ENCODE measurements at places on chromosomes 3 and 15.

GRCh38 chr3:187172929-187173328, 24.4 kb upstream of the RTP1 start:
- no peak for DNase-seq

DNA sequence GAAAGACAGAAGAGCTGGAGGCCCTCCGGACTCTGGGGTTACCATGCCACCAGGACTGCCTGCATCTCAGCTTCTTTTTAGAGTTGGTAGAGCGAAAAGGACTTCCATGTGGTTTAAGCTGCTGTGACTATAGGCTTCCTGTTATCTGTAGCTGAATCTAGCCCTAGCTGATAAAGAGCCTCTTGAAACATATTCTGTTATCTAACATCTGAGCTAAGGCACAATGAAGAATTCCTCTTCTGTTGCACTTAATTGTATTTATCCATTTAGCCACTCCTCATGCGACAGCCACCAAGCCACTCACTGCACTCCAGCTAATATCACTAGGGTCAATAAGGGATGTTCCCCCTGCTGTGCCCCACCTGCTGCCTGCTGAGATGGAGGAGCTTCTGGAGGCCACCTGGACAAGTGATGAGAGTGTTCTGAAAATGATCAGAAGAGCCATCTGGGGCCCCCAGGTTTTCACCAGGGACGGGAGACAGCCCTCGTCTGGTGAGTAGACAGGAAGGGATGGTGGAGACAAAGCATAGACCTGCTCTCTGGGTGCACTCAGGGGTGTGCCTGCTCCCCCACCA, 94.6 kb upstream of the PLXNA1 start:
- DNase-seq: no peak

DNA sequence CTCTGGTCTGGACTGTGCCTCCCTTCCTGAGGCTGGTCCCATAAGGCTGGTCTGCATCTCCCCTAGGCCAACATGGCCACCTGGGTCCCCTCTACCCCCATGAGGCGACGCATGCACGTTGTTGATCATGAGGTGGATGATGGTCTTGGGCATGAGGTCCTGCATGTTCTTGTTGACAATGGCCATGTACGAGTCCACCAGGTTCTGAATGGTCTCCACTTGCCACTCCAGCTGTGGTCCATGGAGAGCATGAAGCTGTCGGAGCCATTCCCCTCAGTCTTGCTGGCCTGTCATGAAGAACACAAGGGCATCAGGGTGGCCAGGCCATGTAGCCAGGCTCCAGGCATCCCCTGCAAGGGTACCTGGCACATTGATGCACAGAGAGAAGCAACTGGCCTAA, 27.1 kb upstream of the CSPG4 start:
- no peak for DNase-seq

DNA sequence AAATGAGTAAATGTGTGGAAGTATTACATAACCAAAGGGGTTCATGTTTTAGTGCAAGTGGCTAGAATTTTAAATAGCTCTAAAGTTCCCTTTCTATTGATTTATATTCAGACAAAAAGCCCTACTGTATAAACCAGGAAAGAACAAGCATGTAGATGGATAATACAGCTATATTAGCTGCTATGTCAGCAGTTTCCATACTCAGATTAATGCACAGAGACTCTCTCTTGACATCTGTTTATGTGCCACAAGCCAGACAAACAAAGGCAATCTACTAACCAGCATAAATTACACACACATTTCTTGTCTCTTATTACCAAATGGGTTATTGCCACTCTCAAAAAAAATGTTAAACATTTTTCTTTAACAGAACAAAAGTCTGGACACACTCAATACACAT, 760.1 kb upstream of the NECTIN3 start:
- no peak for DNase-seq

- no peak for DNase-seq
These were observed 11.0 kb upstream of the ARL14 start for GRCh38 chr3:160665784-160666526.

GRCh38 chr3:36269274-36269673, 111.0 kb upstream of the STAC start:
- DNase-seq: no peak

DNA sequence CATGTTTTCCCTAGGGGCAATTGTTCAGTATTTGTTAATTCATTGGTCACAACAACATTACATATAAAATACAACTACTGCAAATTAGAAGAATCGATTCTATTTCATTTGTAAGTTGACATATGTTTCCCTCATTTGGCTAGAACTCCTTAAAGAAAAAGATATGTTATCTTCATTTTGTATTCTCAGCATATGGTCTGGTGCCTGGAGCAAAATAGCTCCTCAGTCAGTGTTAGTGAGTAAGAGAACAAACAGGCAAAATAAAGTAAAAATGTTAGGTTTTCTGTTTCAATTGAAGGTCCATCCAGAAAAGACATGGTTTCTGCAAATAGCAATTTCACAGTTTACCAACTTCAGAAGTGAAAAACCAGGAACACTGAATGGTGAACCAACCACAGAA, 1343.1 kb downstream of the ROBO1 start:
- no peak for DNase-seq
